ENCODE measurements at places on chromosomes 7 and 10.

DNA sequence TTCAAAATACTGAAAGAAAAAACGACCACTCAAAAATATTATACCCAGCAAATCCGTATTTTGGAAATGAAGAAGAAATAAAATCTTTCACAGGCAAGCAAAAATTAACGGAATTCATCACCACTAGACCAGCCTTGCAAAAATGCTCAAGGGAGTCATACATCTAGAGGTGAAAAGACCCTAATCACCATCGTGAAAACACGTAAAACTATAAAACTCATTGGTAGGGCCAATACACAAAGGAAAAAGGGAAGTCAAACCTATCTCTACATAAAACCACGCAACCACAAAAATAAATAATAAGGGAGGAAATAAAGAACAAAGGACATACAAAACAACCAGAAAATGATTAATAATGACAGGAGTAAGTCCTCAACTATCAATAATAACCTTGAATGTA lies 6.6 kb upstream of the AKR1B1 start:
- no peak for DNase-seq

GRCh38 chr10:6229746-6230145 lies 27.0 kb downstream of the PFKFB3 start:
- no peak for DNase-seq

DNA sequence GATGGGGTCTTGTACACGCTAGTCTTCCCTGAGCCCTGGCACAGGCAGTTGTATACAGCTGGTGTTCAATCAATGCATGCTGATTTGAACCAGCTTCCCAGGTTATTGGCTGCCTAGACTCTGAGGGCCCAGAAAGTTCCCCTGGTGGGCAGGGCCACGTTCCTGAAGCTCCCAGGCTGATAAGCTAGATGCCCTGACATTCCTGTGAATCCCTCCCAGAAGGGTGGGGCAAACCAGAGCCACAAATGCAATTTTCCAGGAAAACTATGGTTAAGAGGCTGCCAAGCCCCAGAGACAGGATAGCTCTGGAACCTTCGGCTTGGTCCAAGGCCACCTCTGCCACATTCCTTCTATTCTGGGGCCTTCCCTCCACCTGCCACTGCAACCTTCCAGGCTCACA lies 78.2 kb downstream of the FAM53B start:
- no peak for DNase-seq

DNA sequence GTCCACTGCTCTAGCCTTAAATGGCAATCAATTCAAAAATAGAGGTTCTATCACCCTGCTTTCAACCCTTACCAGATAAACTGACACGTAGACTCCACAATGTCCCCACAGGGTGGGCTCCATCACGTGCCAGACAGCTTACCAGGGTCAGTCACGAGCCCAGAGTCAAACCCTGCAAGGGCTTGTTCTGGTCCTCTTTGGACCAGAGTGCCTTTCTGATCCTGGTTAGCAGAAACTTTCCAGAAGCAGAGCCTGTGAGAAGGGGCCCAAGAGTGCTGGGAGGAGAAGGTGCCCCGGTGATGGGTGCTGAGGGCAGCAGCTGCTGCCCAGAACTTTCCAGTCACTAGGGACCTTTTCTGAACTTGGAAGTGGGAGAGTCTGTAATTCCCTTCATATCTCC lies 354 bp upstream of the GIMAP5 start:
- DNase-seq, result no peak

DNA sequence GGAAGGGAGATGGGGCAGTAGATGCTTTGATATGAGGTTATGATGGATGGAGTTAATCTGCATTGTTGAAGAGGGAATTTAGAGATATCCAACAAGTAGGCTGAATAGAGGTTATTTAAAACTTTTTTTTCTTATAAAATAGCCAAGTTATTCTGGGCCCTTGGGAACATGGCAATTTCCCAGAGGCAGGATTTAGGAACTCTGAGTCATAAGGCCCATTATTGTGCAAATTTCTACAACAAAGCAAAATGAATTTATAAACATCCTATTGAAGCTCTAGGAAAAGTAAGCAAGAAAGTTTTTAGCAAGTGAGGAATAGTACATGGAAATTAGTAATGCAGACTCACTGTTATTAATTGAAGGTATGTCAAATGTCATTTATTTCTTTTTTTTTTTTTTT lies 160.9 kb upstream of the NPY start:
- DNase-seq, result no peak

GRCh38 chr10:53233749-53234148 lies 461.2 kb upstream of the MBL2 start:
- DNase-seq, result no peak

DNA sequence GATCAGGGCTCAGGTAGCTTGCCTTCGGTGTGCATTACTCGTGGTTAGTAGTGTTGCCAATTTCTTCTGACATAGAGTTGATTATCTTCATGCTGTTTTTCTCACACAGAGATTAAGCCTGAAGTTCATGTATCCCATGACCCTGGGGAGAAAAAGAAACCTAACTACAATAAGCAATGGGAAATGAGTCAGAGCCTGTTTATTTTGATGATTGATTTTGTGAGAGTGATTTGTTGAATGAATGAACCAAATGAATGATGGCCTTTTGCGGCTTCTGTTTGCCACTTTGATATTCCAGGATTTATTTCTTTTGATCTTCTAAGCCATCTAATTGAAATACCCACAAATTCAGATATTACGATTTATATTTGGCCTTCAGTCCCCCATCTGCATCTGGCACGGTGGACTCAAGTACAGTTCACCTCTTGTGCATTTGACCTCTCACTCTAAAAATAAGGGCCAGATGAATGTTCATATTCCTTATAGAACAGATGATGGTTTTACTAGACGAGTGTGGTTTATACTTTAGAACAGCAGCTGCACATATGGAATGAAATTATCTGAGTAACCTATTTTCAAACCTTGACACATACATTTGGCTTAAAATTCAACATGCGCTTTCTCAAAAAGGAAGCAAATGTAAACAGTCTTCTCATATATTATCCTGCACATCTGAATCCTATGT lies 110.7 kb downstream of the PLCE1 start:
- no peak for DNase-seq

DNA sequence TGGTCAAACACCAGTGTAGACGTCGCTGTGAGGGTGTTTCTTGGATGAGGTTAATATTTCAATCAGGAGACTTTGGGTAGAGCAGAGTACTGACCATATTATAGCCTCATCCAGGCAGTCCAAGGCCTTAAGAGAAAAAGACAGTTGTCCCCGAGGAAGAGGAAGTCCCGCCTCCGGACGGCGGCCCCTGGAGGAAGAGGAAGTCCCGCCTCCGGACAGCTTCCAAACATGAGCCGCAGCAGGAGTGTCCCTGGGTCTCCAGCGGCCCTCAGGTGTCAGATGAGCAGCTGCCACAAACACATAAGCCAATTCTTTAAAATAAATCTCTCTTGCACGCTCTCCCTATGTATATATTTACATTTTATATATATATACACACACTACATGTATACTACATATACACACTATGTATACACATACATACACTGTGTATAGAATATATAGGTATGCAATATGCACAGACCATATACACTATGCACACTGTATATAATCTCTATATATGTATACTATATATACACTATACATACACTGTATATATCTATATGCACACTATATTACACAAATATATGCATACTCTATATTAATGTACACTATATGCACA lies 37.5 kb downstream of the PWWP2B start:
- no peak for DNase-seq
